ENCODE measurements at places on chromosomes 2 and 18.

DNA sequence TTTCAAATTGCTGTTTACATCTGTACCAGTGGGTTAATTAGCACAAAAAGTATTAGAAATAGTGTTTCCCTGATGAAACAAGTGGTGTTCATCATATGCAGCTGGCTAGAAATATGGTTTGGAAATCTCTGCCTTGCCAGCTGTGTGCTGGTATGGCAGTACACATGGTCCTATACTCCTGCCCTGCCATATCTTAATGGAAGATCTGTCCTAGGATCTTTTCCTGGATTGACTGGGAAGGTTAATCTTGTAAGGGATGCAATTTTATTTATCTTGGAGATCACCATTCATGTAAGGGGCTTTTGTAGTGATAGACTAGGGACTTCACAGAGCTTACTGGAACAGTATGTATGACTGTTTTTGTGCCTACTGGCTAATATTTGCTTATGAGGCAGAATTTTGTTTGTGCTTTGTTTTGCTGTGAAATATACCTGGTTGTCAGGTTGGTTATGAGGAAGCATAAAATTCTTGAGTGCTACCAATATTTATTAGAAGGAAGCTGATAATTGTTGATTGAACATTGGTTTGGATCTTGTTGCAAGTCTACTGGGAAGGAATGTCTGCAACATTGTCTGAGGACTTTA, 73.5 kb downstream of the GULP1 start:
- DNase-seq, result no peak

DNA sequence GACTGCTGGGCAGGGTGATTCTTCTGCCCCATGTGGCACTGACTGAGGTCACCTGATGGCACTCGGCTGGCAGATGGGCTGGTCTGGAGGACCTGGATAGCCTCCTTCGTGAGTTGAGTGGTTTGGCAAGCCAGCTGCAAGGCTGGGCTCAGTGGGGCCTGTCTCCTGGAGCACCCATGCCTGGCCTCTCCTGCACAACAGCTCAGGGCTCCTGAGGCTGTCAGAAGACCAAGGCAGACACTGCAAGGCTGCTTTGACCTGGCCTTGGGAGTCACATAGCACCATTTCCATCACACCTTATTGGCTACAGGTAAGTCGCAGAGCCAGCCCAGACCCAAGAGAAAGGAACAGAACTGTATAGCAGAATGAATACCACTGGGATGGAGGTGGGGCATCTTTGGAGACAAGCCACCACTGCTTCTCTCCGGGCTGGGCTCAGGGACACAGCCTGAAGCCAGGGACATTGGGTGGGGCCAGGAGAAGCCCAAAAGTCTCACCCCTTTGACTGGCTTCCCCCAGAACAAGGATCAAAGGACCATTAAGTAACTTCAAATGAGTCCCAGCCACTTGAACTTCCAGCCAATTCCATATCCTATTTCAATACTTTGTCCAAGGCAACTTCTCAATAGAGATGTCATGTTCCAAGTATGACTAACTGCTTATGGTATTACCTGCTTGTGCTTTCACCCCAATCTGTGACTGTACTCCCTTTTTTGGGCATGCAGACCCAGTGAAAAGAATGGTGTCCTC, 156.3 kb downstream of the CABLES1 start:
- DNase-seq, result peak; percentile 85

- peak; percentile 96 for DNase-seq
These were observed 532.8 kb downstream of the FBXO15 start for GRCh38 chr18:73614812-73615211.

DNA sequence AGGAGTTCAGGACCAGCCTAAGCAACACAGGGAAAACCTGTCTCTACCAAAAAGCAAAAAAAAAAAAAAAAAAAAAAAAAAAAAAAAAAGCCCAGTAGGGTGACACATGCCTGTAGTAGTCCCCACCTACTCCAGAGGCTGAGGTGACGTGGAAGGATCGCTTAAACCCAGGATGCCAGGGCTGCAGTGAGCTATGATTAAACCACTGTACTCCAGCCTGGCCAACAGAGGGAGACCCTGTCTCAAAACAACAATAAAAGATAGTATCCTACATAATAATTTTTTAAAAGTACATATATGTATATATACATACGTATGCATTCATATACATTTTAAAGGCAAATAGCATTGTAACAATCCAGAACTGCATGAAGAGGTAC, 51.7 kb downstream of the SOS1 start:
- DNase-seq, result no peak

DNA sequence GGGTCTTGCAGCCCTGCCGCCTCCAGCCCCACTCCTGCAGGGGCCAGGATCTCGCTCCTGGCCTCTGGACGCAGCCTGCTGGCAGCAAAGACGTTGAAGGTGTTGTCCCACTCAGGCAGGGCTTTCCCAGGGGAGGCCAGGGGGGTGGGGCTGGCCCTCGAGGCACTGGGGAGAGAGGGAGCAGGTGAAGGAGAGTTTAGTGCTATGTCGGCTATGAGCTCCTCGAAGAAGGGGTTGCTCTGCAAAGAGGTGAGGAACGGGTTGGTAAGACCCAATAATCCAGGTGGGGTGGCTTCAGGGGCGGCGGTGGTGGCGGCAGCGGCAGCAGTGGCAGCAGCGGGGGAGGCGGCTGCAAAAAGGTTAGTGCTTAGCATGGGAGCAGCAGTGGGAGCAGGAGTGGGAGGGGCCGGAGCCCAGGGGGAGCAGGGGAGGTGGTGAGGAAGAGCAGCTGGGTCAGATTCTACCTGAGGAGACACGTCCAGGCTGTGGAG, 9.7 kb upstream of the SFXN5 start:
- no peak for DNase-seq

- no peak for DNase-seq
These were observed 104.2 kb upstream of the MSH2 start for GRCh38 chr2:47298771-47299170.

- no peak for DNase-seq
These were observed 210.4 kb downstream of the CDH19 start for GRCh38 chr18:66393463-66393862.

DNA sequence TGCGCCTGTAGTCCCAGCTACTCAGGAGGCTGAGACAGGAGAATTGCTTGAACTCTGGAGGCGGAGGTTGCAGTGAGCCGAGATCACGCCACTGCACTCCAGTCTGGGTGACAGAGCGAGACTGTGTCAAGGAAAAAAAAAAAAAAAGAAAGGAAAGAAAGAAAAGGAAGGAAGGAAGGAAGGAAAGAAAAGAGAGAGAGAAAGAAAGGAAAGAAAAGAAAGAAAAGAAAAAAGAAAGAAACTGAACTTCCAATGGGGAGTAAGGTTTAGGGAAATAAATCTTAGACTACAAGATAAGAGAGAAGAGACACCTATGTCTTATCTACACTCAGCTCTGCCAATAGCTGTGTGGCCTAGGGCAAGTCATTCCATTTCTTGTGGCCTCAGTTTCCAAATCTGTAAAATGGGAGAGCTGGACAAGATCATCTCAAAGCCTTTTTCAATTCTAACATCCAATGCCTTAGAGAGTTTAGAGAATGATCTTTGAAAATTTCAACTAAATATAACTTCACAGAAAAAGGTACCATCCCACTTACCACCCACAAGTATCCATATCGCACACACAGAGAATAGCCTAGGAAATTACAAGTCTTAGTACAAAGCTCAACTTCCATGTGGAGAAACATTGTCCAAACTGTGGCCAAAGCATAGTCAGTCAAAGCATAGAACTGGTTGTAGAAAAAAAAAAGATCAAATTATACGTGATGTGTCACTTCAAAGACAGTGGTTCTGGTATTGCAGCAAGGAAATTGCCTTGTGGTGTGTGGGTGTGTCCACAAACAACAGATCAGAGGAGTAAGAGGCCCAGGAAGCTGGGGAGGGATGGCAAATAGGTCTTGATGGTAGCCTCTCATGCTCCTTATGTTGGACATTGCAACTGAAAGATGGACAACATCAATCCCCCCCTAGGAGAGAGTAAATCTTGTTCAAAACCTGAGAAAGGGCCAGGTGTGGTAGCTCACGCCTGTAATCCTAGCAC, 42.4 kb downstream of the SLC14A2 start:
- DNase-seq, result peak; percentile 6

- no peak for DNase-seq
These were observed 91.7 kb upstream of the TFCP2L1 start for GRCh38 chr2:121376535-121377250.

DNA sequence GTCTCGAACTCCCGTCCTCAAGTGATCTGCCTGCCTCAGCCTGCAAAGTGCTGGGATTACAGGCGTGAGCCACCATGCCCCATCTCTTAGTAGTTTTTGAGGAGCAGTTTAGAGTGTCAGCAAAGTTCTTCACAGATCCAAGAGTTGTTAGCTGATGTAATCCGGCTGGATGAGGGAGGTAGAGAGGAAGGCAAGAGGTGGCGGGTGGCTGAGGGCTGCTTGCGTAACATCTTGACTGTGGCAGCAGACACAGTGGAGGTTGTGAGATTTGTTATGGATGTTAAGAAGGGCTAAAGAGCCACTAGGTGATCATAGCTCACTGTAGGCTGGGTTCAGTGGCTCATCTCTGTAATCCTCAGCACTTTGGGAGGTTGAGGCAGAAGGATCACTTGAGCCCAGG, 19.5 kb upstream of the FAM136A start:
- DNase-seq, result peak; percentile 15

GRCh38 chr18:62365420-62365819, 40.3 kb downstream of the TNFRSF11A start:
- DNase-seq, result no peak

GRCh38 chr2:173749315-173749714, 215.9 kb downstream of the SP3 start:
- DNase-seq, result peak; percentile 37

GRCh38 chr18:61535401-61535800, 202.2 kb downstream of the CDH20 start:
- DNase-seq, result no peak

- no peak for DNase-seq
These were observed 9.3 kb upstream of the NEU4 start for GRCh38 chr2:241799522-241800197.

- DNase-seq, result no peak
These were observed 118.9 kb downstream of the ZEB2 start for GRCh38 chr2:144401036-144401435.

- no peak for DNase-seq
These were observed 343.8 kb downstream of the EPHA4 start for GRCh38 chr2:221228214-221228769.

- no peak for DNase-seq
These were observed 201.8 kb downstream of the KLHL29 start for GRCh38 chr2:23586741-23587306.

- DNase-seq, result no peak
These were observed 762 bp downstream of the INO80C start for GRCh38 chr18:35497027-35497369.

DNA sequence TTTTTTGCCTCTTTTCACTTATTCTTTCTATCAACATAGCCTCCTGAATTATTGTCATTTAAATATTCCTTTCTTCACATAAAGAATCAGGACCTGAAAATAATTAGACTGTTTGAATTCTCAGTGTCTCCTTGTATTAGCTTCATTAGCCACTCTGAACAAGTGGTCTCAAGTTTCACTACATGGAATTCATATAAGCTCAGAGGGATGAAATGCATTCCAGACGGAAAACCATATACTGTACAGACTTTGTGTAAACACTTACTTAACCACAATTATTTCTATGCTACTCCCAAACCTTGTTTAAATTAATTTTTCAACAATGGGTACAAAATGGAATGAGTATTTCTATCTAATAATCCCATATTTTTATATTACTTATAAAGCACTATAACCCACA, 53.4 kb downstream of the CHN1 start:
- DNase-seq, result peak; percentile 94

DNA sequence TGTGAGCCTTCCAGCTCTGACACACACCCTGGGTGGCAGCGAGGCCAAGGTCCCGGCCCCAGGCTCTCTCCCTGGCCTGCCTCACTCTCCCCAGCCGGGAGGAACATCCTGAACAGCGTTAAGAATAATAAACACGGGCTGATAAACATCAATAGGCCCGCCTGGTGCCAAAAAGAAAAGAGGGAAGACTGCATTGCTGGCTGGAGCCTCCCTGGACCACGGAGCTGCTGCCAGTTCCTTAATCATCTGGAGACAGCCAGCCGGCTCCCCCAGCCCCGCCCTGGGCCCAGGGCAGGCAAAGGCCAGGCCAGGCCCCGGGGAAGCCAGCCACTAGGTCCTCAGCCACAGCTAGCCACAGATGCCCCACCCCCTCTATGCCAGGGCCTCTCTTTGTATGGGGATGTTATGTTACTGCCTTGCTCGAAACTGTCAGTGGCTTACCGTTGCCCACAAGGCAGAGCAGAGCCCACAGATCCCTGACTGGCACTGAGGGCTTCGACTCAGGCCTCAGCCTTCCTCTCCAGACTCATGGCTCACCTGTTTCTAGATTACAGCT, 293.7 kb downstream of the DYSF start:
- no peak for DNase-seq

GRCh38 chr2:224612578-224612977, 27.4 kb upstream of the CUL3 start:
- peak; percentile 30 for DNase-seq

DNA sequence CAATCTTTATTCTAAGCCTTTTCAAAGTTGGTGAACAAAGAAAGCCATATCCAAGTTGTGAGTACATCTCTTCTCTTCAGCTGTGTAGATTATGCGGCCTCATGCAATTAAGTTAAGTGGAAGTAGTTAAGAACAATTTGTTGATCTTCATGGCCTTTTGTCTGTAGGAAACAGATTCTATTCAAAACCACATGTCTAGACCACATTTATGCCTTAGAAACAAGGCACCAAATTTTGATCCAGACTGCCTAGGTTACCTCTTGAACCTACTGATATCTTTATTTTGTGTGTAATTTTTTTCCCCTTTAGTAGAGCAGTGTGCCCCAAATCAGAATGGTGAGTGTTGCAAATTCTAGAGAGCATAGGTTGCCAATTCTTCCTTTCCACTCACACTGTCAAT, 101.6 kb upstream of the CERS6 start:
- no peak for DNase-seq

GRCh38 chr2:181484851-181485637, 27.9 kb downstream of the ITGA4 start:
- no peak for DNase-seq

GRCh38 chr2:144453486-144454158, 66.3 kb downstream of the ZEB2 start:
- DNase-seq, result peak; percentile 57

GRCh38 chr2:17583646-17584045, 43.1 kb downstream of the VSNL1 start:
- DNase-seq, result no peak

DNA sequence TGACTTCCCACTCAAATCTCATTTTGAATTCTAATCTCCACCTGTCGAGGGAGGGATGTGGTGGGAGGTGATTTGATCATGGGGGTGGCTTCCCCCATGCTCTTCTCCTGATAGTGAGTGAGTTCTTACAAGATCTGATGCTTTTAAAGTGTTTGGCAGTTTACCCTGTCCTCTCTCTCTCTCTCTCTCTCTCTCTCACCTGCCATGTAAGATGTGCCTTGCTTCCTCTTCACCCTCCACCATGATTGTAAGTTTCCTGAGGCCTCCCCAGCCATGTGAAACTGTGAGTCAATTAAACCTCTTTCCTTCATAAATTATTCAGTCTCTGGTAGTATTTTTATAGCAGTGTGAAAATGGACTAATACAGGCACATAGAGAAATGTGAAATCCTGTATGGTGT, 7.0 kb upstream of the LDAH start:
- DNase-seq, result no peak

DNA sequence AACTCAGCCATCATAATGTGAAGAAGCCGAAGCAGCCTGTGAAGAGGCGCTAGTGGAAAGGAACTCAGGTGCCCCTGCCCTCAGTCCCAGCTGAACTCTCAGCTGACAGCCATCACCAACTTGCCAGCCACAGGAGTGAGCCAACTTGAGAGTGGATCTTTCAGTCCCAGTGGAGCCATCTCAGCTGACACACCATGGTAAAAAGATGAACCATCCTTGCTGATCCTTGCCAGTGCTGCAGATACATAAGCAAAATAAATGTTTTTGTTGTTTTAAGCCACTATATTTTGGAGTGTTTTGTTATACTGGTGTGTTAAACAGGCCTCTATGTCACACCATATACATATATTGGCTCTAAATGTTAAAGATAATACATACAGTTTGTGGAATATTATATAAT, 195.8 kb upstream of the SPRED2 start:
- DNase-seq, result no peak

All from fibroblast of skin of abdomen (primary cell).